ENCODE measurements at places on chromosomes 12 and 14.

DNA sequence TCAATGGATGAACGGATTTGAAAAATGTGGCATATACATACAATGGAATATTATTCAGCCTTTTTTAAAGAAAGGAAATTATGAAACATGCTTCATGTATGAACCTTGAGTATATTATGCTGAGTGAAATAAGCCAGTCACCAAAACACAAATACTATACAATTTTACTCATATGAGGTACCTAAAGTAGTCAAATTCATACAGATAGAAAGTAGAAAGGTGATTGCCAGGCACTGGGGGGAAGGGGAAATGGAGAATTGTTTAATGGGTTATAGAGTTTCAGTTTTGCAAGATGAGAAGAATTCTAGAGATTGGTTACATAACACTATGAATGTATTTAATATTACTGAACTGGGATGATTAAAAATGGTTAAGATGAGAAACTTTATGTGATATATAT is 171.4 kb downstream of the TMTC3 start:
- no peak for DNase-seq

- DNase-seq = no peak
These were observed 105.8 kb downstream of the TGFB3 start for GRCh38 chr14:75875958-75876357.

- DNase-seq = no peak
These were observed 6.7 kb upstream of the ARID4A start for GRCh38 chr14:58291646-58292045.

GRCh38 chr14:80608563-80608962 is 333.0 kb downstream of the CEP128 start:
- no peak for DNase-seq

GRCh38 chr12:46590991-46591703 is 218.6 kb upstream of the SLC38A2 start:
- no peak for DNase-seq

- no peak for DNase-seq
These were observed 132.6 kb downstream of the PPM1H start for GRCh38 chr12:62802321-62802720.

DNA sequence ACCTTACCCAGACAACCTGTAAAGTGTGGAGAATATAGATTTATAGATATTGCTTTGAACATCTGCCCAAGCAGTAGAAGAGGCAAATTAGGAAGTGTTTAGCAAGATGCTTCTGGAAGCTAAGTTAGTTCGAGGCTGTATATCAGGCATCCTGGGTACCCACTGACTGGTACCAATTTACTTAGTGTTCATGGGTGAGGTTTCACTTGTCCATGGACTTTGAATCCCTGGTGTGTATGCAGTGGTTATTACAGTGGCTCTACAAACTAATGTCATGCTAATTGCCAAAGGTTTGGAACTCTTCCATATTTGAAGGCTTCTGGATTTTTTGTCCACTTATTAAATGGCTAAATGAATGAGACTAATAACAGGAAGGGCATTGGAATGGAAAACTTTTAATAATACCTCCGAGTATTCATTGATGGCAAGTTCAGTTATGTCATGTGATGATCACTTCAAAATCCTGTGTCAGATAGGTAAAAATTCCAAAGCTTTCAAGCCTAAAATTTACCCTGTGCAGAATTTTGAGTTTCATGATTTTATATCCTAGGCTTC is at the start of gene OR4E2:
Gene OR4E2, plus strand, starts transcription at position 505 of the 555 bp plus-strand sequence. CDS start 11,248 bp downstream, outside the sequence.
- no peak for DNase-seq

- no peak for DNase-seq
These were observed 10.7 kb downstream of the VDR start for GRCh38 chr12:47894068-47894467.
